ENCODE measurements at places on chromosomes 1 and 21. TPM values are rescaled to one million over a fixed set of nuclear protein-coding genes. Genes with fewer than 3 reads are reported as not detected.

- DNase-seq: no peak
These were observed 9.3 kb downstream of the ATP1A2 start for GRCh38 chr1:160124705-160125478.

The DMBX1 gene
- 0.11 TPM for polyA plus RNA-seq

The S100A10 gene
- polyA plus RNA-seq: 304 TPM

DNA sequence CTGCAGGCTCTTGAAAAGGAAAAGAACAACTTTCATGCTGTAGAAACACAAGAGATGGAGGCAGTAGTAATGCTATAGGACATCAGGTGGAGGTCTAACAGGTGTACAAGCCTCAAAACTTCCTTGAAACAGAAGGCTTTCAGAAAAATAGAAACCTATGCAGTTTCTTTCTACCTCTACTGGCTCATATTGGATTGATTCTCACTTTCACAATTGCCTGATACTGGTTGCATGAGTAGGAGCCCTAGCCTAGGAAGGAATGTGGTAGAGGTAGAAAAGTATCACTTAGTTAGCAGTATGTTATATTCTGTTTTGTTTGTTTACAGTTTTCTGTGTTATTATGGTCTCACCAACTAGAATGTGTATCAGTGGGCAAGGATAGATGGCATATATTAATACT lies 175.4 kb upstream of the GORAB start:
- no peak for DNase-seq

GRCh38 chr1:227937031-227937837 lies 10.5 kb downstream of the WNT9A start:
- DNase-seq: no peak

- no peak for DNase-seq
These were observed 21.6 kb upstream of the CFHR1 start for GRCh38 chr1:196797891-196798290.

The SPRR5 gene
- not detected for polyA plus RNA-seq

GRCh38 chr1:30883389-30884172 lies 25.0 kb downstream of the SDC3 start:
- DNase-seq: no peak

GRCh38 chr21:34885626-34886239 lies 163.4 kb downstream of the RUNX1 start:
- no peak for DNase-seq

The ALX3 gene
- not detected for polyA plus RNA-seq

- DNase-seq: no peak
These were observed 58.9 kb upstream of the CTTNBP2NL start for GRCh38 chr1:112337028-112337531.

The RIPK4 gene
- polyA plus RNA-seq: 3.1 TPM

The TNFRSF14 gene
- polyA plus RNA-seq: 11.5 TPM

The ANKRD65 gene
- 14.6 TPM for polyA plus RNA-seq

- peak; percentile 79 for DNase-seq
These were observed 237.1 kb downstream of the HHIPL2 start for GRCh38 chr1:222310836-222311235.

GRCh38 chr1:172354291-172355274 lies 65.9 kb upstream of the C1orf105 start:
- no peak for DNase-seq

- DNase-seq: no peak
These were observed 154.2 kb upstream of the DEPDC1 start for GRCh38 chr1:68651115-68651514.

The CCNL2 gene
- polyA plus RNA-seq: 135 TPM

The ZNF697 gene
- polyA plus RNA-seq: 10.7 TPM

GRCh38 chr1:24266398-24266941 lies 52.7 kb upstream of the GRHL3 start:
- peak; percentile 53 for DNase-seq

GRCh38 chr1:74818661-74819456 lies 85.9 kb downstream of the TYW3 start:
- peak; percentile 20 for DNase-seq

The TRPM2 gene
- 2.0 TPM for polyA plus RNA-seq

DNA sequence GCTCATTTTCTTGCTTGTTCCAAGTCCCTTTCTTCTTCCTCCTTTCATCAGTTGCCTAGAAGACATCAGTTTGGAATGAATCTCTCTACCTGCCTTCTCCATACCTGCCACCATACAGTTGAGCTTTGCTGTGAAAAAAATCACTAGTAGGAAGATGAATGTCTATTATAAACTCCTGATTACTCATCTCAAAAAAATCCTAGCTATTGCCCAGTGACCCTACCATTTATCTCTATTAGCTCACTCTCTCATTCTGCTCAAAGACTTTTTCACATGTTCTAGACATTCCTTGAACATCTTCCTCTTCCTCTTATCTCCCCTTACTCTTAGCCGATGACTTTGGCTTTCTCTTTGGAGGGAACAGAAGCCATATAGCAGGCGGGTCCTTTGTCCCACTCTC lies 49.7 kb upstream of the HMGB4 start:
- no peak for DNase-seq

- no peak for DNase-seq
These were observed 119.2 kb upstream of the SPATA6 start for GRCh38 chr1:48591181-48591580.

GRCh38 chr21:37869661-37870060 lies 46.6 kb downstream of the KCNJ6 start:
- DNase-seq: no peak

GRCh38 chr1:174965362-174966007 lies 34.3 kb upstream of the CACYBP start:
- DNase-seq: peak; percentile 54

The SLC44A3 gene
- 2.5 TPM for polyA plus RNA-seq

The CCDC30 gene
- polyA plus RNA-seq: 1.6 TPM

- DNase-seq: no peak
These were observed 27.7 kb downstream of the PADI3 start for GRCh38 chr1:17276568-17276967.

DNA sequence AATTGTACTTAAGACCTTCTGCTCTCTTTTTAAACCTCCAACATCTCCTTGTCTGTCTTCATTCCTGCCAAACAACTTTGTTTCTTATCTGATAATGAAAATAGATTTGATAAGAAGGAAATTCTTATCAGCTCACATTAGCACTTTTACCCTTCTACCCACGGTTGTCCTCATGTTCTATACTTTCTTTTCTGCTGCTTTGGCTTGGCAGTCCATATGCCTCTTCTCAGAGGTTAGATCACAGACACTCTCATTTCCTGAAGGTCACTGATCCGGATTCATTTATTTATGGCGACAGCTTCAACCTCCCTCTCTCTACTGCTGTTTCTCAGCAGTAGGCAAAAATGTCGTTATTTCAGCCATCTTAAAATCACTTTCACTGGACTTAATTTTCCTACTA lies 2015.8 kb downstream of the NCAM2 start:
- DNase-seq: no peak

- DNase-seq: no peak
These were observed 34.7 kb downstream of the VPS26C start for GRCh38 chr21:37232274-37233018.

DNA sequence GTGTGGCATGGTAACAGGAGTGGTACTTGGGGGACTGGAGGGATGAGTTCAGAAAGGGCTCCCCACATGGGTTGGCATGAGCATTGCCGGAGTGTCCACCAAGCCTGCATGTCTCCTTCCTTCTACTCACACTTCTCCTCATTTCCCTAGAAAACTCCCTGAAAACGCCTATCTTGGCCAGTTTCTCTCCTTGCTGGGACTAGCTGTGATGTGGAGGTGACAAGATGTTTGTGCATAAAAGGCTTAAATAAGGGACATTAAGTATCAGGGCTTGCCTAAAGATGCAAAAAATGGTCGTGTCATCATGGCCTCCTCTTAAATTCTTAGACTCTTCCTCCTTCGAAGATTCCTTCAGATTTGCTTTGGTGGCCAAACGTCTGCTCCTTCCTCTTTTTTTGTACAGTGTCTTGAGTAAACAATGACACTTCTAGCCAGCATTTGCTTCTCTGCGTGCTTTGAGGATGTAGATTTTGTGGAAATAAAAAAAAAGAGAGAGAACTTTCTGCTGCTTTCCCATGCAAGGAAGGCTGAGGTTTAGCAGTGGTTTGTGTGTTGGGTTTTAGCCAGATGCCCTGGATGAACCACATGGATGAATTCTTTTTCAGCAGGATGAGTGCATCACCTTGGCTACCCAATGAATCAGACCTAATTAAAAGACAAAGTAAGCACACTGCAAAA lies 239.1 kb upstream of the IRF2BP2 start:
- DNase-seq: peak; percentile 74

The CASZ1 gene
- polyA plus RNA-seq: 49.6 TPM

The ARHGAP30 gene
- polyA plus RNA-seq: 2.1 TPM

GRCh38 chr1:115229016-115229415 lies 109.0 kb downstream of the NGF start:
- no peak for DNase-seq

The CPLANE2 gene
- polyA plus RNA-seq: 2.3 TPM

The SPRR1B gene
- not detected for polyA plus RNA-seq

- DNase-seq: no peak
These were observed 565.4 kb downstream of the LMO4 start for GRCh38 chr1:87894062-87894461.

The KRTAP21-1 gene
- polyA plus RNA-seq: not detected

Measured in muscle of back (tissue), 13 donors.